ENCODE measurements at places on chromosomes 11 and 22. TPM values are rescaled to one million over a fixed set of nuclear protein-coding genes. Genes with fewer than 3 reads are reported as not detected.

HTR3B gene
- total RNA-seq: not detected

TSPO gene
- total RNA-seq: 207 TPM

SLC25A18 gene
- total RNA-seq: not detected

TRPC6 gene
- total RNA-seq: 0.04 TPM

ALX4 gene
- total RNA-seq: not detected

TMPRSS5 gene
- 0.07 TPM for total RNA-seq

HINFP gene
- total RNA-seq: 15.4 TPM

UPK3A gene
- total RNA-seq: not detected

PANX2 gene
- 0.53 TPM for total RNA-seq

CASP4 gene
- total RNA-seq: 192 TPM

CNGA4 gene
- not detected for total RNA-seq

OR8A1 gene
- total RNA-seq: not detected

TRIM68 gene
- 10.4 TPM for total RNA-seq

DNA sequence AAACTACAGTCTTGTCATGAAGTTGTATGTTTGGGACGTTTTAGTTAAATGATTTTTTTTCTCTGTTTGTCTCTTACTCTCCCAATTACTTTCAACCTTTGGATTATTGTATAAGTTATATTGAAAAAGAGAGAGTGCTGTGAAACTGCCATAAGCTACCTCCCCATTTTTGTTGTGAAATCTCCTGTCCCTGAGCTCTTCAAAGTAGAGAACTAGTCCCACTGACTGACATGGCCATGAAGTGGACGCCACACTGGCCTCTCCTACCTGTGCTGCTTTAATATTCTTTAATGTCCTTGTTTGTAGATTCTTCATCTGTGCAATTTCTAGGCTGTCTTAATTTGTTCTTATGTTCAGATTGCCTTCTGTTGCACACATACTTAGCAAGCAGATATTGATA is 56.3 kb downstream of the PPFIA1 start:
- DNase-seq: no peak

DNA sequence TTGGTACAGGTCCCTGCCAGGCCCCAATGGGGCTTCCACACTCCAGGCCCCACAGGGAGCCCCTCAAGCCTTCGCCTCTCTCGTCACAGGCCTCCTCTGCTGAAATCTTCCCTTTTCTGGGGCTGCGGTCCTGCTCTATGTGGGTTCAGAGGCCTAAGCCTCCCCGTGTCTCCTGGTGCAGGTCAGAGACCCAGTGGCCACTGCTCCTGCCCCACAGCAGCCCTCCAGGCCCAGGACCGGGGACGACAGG is 5.9 kb upstream of the IFITM3 start:
- no peak for DNase-seq

GRCh38 chr11:2745511-2745910 is 45.7 kb upstream of the KCNQ1OT1 start:
- no peak for DNase-seq

DNA sequence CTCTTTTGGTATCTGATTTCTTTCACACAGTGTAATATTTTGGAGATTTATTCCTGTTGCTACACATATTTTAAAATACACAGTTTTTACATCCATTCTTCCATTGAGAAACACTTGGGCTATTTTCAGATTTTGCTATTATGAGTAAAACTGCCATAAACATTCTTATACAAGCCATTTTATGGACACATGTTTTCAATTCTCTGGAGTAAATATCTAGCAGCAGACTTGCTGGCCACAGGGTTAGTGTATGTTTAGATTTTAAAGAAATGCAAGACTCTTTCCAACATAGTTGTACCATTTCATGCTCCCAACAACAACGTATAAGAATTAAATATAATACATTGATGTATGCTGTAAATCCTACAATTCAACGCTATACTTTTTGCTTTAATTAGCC is 360.8 kb upstream of the PITPNB start:
- no peak for DNase-seq

- no peak for DNase-seq
These were observed 974.7 kb upstream of the CCDC90B start for GRCh38 chr11:84260862-84261261.

GRCh38 chr22:28344918-28345703 is 334.5 kb downstream of the TTC28 start:
- no peak for DNase-seq

GRCh38 chr11:35107861-35108260 is 31.1 kb upstream of the CD44 start:
- no peak for DNase-seq

DNA sequence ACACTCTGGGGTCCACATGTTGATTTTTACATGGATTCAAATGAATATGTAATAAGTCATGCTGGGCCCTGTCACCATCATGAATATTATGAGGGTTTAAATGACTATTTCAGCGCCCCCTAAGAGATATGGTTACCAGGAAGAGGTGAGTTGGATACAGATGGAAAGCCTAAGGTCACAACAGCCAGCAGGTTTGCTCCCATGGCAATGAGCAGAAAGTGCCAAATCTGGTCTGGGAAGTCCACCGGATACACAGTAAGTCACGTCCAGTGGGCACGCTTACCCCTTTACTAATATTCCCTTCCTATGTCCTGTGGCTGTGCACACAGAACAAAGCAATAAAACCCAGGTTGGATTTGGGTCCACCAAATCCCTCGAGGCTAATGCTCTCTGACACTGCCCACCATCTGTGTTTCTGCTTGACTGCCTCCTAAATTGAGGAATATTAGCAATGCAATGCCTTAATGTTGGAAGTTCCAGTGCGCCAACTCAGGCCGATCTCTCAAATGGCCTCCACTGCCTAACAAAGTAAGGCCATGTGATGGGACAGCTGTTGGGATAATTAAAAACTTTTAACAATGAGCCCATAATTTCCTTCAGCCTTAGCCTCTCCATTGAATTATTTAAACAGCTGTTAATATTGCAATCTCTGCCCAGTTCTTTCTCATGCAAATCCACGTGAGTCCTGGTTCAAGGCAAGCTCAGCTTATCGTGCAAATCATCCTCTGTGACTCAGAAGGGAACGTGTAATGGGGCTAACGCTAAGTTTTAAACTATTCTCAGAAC is 97.6 kb downstream of the SLC1A2 start:
- no peak for DNase-seq

GRCh38 chr11:69040581-69041260 is 8.0 kb upstream of the TPCN2 start:
- no peak for DNase-seq

GRCh38 chr11:66547662-66548009 is 933 bp downstream of the ACTN3 start:
- no peak for DNase-seq

- DNase-seq: peak; percentile 41
These were observed 48.1 kb upstream of the SHISAL1 start for GRCh38 chr22:44360668-44361381.

GRCh38 chr11:30583476-30584280 is 2.5 kb downstream of the MPPED2 start:
- DNase-seq: no peak

DNA sequence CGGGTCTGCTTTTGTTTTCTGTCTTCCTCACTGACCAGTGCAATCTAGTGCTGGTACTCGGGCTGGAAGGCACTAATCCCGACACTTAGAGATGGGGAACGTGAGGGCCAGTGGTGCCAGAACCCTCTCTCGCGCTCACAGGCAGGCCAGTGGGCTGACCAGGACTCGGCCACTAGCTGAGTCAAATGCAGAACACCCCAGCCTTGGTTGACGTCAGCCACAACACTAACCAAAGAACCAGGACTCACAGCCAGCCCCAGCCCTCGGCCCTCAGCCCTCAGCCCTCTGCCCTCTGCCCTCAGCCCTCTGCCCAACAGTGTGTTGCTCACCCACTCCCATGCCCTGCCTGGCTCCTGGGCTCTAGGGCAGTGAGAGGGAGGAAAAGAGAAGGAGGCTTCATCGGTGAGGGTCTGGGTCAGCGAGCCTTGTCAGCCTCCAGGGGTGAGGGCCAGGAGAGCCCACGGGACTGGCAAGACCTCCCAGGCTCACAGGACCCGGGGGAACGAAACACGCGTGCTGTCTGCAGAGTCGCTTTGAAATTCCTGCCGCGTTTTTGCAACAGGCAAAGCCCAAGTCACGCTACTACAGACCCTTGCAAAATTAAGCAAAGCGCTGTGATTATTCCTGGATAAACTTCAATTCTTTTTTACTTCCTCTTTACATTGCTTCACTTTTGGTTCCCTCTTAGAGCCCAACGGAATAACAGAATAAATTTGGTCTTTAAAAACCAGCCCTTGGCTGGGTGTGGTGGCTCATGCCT is 27.5 kb downstream of the KIAA0930 start:
- no peak for DNase-seq

DNA sequence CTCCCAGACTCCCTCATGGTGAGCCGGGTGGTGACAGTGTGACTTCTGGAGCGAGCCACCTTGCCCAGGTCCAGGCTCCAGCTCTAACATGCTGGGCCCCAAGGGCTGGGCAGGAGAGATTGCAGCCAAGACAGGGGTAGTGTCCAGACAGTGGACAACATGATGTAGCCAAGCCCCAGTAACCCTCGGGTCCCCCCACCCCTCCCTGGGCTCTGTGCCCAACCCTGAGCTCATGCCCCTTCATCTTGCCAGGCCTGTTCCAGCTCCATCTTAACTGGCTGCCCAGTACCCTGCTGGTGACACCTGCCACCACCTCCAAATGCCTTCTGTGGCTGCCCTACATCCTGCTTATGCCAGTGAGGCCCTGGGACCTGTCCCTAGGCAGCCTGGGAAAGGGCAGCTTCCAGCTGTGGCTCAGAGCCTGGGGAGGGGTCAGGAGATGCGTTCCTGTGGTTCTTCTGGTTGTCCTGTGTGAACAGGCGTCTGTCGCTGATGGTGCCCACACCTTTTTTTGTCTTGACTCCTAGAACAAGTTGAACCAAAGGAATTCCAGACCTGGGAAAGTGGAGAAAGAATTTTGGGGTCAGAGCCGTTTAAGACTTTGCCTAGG is 12.5 kb upstream of the SYT12 start:
- DNase-seq: no peak

GRCh38 chr11:96827164-96827563 is 437.4 kb downstream of the JRKL start:
- DNase-seq: no peak

DNA sequence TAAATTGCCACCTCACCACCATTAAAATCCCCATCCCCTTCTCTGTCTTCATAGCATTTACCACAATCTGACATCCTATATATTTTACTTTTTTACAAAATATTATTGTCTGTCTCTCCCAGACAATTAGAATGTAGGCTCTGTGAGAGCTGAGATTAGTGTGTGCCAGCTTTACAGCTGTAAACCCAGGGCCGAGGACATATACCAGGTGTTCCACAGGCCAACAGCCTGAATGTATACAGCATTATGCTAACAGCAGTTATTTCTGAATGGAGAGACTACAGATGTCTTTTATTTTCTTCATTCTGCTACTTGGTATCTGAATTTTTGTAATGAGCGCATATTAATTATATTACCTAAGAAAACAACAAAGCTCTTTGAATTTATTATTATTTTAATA is 36.7 kb downstream of the FZD4 start:
- no peak for DNase-seq

DNA sequence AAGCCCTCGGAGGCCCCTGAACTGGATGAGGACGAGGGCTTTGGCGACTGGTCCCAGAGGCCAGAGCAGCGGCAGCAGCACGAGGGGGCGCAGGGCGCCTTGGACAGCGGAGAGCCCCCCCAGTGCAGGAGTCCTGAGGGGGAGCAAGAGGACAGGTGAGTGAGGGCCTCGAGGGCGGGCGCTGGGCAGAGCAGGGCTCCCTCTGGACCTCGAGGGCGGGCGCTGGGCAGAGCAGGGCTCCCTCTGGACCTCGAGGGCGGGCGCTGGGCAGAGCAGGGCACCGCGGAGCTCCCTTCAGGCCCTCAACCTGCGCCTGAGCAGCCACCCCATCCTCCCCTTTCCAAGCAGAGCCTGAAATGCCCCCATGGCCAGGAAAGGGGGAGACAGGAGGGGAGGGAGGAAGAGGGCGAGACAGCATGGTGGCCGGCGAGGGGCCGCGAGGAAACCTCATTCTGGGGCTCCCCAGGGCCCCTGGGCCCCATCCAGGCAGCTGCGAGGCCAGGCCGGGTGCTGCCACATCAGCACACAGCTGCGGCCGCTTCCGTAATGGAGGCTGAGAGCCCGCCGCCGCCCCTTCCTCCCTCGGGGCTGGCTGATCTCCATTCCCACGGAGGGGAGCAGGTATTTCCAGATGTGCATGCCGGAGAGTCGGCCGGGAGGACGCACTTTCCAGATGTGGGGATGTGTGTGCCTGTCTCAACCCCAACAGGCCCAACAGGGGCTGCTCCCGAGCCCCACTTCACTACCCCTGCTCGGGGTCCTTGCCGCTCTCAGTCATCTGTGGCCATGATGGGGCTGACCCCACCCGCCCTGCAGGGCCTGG is 10.0 kb downstream of the PRR33 start:
- no peak for DNase-seq

DNA sequence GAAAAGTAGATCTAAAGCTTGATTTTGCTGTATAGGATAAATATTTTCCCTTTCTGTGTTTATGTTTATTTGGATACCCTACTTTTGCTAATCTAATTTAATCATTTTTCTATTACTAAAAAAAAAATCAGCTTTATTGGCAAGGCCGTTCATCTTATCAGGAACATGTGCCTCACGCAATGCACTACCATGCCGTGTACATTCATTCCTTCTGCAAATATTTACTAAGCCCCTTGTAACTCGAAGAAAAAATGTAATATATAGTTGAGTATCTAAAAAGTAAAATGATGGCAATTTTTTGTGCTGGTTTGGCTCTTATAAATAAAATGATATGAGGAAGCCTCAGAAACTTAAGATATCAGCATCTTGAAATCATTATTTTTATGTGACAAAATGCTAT is 8.9 kb downstream of the UVRAG start:
- no peak for DNase-seq

GRCh38 chr11:60971520-60971919 is at the start of gene CD6:
TSS of gene CD6 (plus strand) at chr11:60971680. CDS start at chr11:60971866, 186 bp downstream.
- no peak for DNase-seq

- DNase-seq: no peak
These were observed 42.5 kb downstream of the CLPB start for GRCh38 chr11:72391638-72392423.

DNA sequence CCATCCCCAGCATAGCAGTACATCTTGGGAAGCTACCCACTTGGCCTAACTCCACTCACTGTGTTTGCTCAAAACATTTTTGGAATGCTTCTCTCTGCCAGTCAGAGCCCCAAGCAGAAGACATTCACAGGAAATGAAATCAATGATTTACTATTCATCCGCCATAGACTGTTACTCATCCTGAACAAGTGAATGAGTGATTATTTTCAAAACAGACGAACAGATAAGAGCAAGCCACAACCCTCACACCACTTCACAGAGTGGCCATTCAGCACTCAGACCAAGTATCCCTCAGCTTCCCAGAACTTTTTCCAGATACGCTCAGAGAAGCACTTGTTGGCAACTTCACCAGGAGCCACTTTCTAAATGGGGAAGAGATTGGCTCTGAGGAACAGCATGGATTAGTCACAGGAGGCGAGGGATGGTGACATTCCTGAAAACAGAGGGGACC is 13.0 kb upstream of the UBASH3B start:
- peak; percentile 29 for DNase-seq

DNA sequence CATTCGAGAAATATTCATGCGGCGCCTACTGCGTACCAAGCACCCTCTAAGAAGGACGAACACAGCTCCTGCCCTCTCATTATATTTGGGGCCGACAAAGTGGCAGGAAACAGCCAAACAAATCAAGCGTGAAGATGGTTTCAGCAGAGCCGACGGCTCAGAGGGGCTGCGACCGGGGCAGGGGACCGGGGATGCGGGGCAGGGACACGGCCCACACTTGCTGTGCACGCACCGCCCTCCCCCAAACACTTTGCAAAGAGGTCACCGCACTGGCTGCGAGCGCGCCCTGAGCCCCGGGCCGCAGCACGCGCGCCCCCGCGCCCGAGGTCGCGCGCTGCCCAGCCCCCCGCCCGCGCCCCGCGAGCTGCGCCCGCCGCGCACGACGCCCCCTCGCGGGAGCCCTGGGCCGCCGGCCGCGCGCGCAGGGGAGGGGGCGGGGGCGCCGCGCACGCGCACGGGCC is 255 bp upstream of the SYNGR1 start:
- no peak for DNase-seq
